Neural crest cell (in vitro differentiated cells): ENCODE measurements at places on chromosomes 16 and 17. TPM values are rescaled to one million over a fixed set of nuclear protein-coding genes. Genes with fewer than 3 reads are reported as not detected.

GRCh38 chr16:20626966-20627365 lies 50.8 kb upstream of the ACSM2B start:
- no peaks in the 10 kb centered on the region for H3K4me1 ChIP-seq
- H3K36me3 ChIP-seq: no peaks in the 10 kb centered on the region
- peaks cover 7% of the 10 kb centered on the region for H3K27me3 ChIP-seq
- H3K4me3 ChIP-seq: no peak overlapping the region
- no peak for DNase-seq
- no peak overlapping the region for H3K27ac ChIP-seq

DNA sequence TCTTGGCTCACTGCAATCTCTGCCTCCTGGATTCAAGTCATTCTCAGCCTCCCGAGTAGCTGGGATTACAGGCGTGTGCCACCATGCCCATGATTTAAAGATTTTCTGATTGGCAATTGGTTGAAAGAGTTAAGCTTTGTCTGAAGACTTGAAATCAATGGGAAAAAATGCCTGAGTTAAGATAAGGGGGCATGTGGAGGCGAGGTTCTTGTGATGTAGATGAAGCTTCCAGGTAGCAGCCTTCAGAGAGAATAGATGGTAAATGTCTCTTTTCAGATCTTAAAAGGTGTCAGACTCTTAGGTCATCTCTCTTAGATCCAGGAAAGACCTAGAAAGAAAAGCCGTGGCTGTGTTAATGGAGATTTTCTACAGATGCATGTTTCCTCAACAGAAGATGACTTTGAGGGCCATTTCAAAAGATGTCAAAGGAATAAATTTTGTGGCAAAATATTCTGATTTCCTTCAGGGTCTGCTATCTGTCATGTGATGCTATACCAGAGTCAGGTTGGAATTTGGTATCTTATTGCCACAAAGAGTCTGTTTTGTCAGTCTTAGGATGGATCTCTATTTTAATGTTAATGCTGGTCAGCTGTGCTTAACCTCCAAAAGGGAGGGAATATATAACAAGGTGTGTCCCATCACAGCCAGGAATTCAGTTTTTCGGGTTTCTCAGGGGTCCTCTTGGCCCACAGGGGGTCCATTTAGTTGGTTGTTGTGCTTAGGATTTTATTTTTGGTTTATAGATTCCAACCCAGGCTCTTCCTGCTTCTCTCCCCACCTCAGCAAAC lies 58.3 kb upstream of the AKTIP start:
- peaks cover 14% of the 10 kb centered on the region for H3K4me1 ChIP-seq
- no peaks in the 10 kb centered on the region for H3K27me3 ChIP-seq
- no peaks in the 10 kb centered on the region for H3K36me3 ChIP-seq
- DNase-seq: no peak

TEKT3 gene
- 0.42 and 0.55 TPM in 2 replicates for total RNA-seq

DNA sequence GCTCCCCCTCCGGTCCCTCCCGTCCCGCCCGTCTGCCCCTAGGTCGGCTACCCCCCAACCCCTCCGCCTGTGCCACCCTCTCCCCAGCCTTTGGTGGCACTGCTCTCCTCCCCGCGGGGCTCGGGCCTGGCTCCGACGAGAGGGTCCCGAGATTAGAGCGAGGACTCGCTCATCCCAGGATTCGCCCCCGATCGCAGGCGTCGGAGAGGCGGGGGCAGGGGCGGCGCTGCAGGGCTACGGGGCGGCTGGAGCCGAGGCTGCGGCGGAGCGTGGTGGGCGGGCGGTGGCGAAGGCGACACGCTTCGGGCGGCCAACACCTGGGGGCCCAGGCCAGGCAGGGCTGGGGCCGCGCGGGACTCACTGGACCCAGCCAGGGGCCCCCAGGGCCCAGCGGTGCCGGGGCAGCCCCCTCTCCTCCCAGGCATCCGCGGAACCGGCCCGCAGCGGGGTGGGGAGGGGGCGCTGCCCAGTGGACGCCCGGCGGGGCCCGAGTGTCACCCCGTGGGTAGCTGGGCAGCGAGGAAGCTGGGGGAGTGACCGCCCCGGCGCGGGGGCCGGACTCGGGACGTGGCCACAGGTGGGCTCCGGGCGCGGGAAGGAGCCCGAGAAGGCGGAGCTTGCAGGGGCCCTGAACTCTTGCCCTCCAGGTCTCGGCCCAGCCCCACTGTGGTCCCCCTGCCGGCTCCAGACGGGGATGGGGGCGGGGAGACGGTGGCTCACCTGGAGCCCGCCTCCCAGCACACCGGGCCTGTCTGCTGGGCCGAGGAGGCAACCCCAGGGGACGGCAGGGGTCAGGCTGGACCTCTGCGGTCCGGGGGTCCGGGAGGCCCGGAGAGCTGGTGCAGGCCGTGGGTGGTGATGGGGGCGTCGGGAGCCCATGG lies 1.5 kb downstream of the MGAT5B start:
- peaks cover 3% of the 10 kb centered on the region for H3K36me3 ChIP-seq
- peaks cover 18% of the 10 kb centered on the region for H3K4me1 ChIP-seq
- H3K27ac ChIP-seq: no peak overlapping the region
- peak overlapping the region; percentile 38 for H3K4me3 ChIP-seq
- peaks cover 24% of the 10 kb centered on the region for H3K27me3 ChIP-seq

DNA sequence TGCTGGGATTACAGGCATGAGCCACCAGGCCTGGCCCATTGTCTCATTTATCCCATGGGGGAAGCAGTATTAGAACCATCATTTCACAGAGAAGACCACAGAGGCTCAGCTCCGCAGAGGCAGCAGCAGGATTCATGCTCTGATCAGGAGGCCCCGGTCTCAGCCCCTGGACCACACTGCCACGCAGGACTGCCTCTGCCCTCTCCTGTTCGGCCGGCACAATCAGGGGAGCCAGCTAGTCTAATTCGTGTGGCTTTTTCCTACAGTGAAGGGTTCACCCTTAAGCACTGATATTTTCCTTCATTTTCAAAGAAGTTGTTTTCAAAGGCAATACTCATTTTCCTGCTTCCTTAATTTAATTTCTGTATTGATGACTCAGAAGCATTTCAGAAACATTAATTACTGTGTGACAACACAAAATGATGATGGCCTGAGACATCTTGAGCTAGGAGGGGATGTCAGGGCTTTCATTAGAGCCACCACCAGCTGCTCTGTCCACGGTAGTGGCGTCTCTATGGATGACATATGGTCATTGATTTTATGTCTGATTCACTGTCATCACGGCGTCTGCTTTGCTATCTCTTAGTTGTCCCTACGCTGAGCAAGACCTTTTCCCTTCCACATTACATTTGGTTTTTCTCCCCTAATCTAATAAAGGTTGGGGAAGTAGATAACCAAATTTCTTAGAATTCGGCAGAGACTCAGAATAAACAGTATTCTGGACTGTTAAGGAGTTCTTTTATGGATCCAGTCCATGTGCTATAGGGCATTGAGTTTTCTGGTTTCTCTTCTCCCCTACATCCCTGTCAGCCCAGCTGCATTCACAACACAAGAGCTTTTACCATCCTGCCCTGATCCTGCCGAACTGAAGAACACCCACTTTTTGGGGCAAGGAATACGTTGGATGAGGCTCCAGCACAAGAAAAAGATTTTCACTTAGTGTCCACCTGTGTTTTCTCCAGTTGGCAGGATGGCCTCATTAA lies 314.0 kb downstream of the SLC39A11 start:
- H3K4me3 ChIP-seq: no peak overlapping the region
- no peak for DNase-seq
- H3K36me3 ChIP-seq: peaks cover 3% of the 10 kb centered on the region
- no peaks in the 10 kb centered on the region for H3K27me3 ChIP-seq
- peak overlapping the region; percentile 50 for H3K27ac ChIP-seq
- peaks cover 7% of the 10 kb centered on the region for H3K4me1 ChIP-seq

GAS7 gene
- 72.7 and 84.8 TPM in 2 replicates for total RNA-seq

DNA sequence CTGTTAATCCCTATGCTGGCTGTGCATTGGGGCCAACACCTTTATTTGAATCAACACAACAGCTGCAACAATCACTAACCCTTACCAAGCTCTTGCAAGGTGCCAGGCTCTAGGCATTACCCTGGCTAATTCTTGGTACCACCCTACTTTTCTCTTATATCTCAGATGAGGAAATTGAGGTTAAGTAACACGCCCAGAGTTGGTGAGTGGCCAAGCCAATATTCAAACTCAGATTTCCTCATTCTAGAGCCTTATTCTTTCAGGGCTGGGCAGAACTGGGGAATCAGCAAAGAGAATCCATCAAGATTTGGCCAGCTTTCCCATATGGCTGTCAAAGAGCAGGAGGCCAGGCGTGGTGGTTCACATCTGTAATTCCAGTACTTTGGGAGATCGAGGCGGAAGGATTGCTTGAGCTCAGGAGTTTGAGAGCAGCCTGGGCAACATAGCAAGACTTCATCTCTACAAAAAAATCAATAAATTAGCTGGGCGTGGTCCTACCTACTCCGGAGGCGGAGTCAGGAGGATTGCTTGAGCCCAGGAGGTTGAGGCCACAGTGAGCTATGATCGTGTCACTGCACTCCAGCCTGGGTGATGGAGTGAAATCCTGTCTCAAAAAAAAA lies 23.7 kb downstream of the ARSG start:
- H3K4me3 ChIP-seq: no peak overlapping the region
- peaks cover 3% of the 10 kb centered on the region for H3K36me3 ChIP-seq
- H3K27me3 ChIP-seq: no peaks in the 10 kb centered on the region
- H3K27ac ChIP-seq: no peak overlapping the region

ENDOV gene
- total RNA-seq: 34.9 and 38.0 TPM in 2 replicates

CACNG1 gene
- total RNA-seq: 0.32 and 0.44 TPM in 2 replicates

CYB561 gene
- total RNA-seq: 10.5 and 12.2 TPM in 2 replicates

- H3K27me3 ChIP-seq: no peaks in the 10 kb centered on the region
- DNase-seq: no peak
- peak overlapping the region; percentile 99 for H3K27ac ChIP-seq
- H3K36me3 ChIP-seq: peaks cover 14% of the 10 kb centered on the region
- H3K4me3 ChIP-seq: peak overlapping the region; percentile 99
- H3K4me1 ChIP-seq: peaks cover 28% of the 10 kb centered on the region
Observed at GRCh38 chr17:2335726-2336214, 487 bp downstream of the TSR1 start.

RHBDF2 gene
- total RNA-seq: 2.0 and 3.6 TPM in 2 replicates

- peaks cover 37% of the 10 kb centered on the region for H3K27me3 ChIP-seq
Observed at GRCh38 chr16:825341-826061, 25.0 kb upstream of the GNG13 start.

NOD2 gene
- total RNA-seq: 0.51 and 0.57 TPM in 2 replicates

GRCh38 chr16:84673203-84673535 lies 24.9 kb downstream of the KLHL36 start:
- no peaks in the 10 kb centered on the region for H3K36me3 ChIP-seq
- no peak overlapping the region for H3K4me3 ChIP-seq
- H3K4me1 ChIP-seq: peaks cover 8% of the 10 kb centered on the region
- H3K27me3 ChIP-seq: peaks cover 5% of the 10 kb centered on the region
- no peak overlapping the region for H3K27ac ChIP-seq
- DNase-seq: no peak

DNA sequence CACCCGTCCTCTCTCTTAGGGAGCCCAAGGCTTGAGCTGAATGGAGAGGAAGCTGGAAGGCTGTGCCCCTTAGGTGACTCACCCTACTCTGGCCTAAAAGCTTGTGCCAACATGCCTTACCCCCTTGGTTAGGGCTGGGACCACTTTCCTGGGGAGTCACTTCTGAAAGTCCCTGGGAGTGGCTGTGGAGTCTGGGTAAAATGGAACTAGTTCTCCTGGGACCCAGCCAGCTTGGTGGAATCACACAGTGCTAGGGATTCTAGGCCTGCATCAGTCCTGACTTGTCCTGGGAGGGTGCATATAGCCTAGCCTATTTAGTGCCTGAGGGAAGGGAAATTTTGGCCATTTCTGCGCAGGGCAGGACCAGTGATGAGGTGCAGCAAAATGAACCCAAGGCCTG lies 10.5 kb downstream of the MMP28 start:
- H3K4me3 ChIP-seq: no peak overlapping the region
- no peak overlapping the region for H3K27ac ChIP-seq
- no peak for DNase-seq
- no peaks in the 10 kb centered on the region for H3K36me3 ChIP-seq

RUNDC3A gene
- 8.7 and 12.9 TPM in 2 replicates for total RNA-seq

- no peak for DNase-seq
- no peaks in the 10 kb centered on the region for H3K36me3 ChIP-seq
- no peak overlapping the region for H3K4me3 ChIP-seq
- peaks cover 72% of the 10 kb centered on the region for H3K27me3 ChIP-seq
Observed at GRCh38 chr16:85882181-85882810, 16.7 kb upstream of the IRF8 start.

GRCh38 chr16:82518811-82519210 lies 108.0 kb upstream of the CDH13 start:
- H3K27ac ChIP-seq: no peak overlapping the region
- no peaks in the 10 kb centered on the region for H3K36me3 ChIP-seq
- no peak overlapping the region for H3K4me3 ChIP-seq

NTN3 gene
- 4.8 and 5.1 TPM in 2 replicates for total RNA-seq

DNA sequence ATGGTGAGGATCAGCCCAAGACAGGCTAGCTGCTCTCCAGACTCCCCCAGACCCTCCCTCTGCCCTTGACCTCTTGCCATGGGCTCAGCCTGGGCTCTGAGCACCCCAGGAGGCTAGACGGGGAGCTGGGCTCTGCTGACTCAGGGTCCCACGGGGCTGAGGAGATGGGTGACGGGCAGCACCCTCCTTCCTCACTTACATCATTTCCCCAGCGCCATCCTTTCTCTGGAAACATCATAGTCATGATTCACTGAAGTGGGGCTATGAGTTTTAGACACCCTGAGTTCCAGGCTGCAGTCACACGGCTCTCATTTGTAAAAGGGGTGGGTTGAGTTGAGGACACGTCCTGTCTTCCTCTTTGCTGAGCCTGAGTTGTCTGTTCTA lies 3.0 kb upstream of the ITGAX start:
- no peak overlapping the region for H3K27ac ChIP-seq
- no peaks in the 10 kb centered on the region for H3K36me3 ChIP-seq
- DNase-seq: no peak
- H3K4me1 ChIP-seq: no peaks in the 10 kb centered on the region
- no peak overlapping the region for H3K4me3 ChIP-seq
- H3K27me3 ChIP-seq: peaks cover 12% of the 10 kb centered on the region
